Thoracic aorta endothelial cell (primary cell): ENCODE measurements at places on chromosomes 6 and 20. TPM values are rescaled to one million over a fixed set of nuclear protein-coding genes. Genes with fewer than 3 reads are reported as not detected.

The ALDH5A1 gene
- 0.40 and 0.72 TPM in 2 replicates for total RNA-seq

The EPPIN gene
- total RNA-seq, result not detected in 2 replicates

The C20orf144 gene
- total RNA-seq, result 0.07 and 0.13 TPM in 2 replicates

The WFDC5 gene
- not detected in 2 replicates for total RNA-seq

The CDH26 gene
- 0.07 TPM in 1 of 2 replicates, not detected in the other for total RNA-seq

The MATN4 gene
- total RNA-seq, result not detected in 2 replicates

The FOXQ1 gene
- under 0.01 TPM in 1 of 2 replicates, not detected in the other for total RNA-seq

The RUNX2 gene
- total RNA-seq, result not detected in 2 replicates

The GPR6 gene
- total RNA-seq, result not detected in 2 replicates

The MYT1 gene
- total RNA-seq, result not detected in 2 replicates

The WFDC2 gene
- not detected in 2 replicates for total RNA-seq

The IL17A gene
- not detected in 2 replicates for total RNA-seq

The CGA gene
- total RNA-seq, result not detected in 2 replicates

The MUC22 gene
- not detected in 2 replicates for total RNA-seq

The NRSN1 gene
- not detected in 2 replicates for total RNA-seq

The GINS1 gene
- 27.7 and 33.9 TPM in 2 replicates for total RNA-seq

The EFCAB8 gene
- 0.43 TPM in 1 of 2 replicates, not detected in the other for total RNA-seq

The ERVFRD-1 gene
- not detected in 2 replicates for total RNA-seq

The KIF25 gene
- not detected in 2 replicates for total RNA-seq

The SRMS gene
- not detected in 2 replicates for total RNA-seq

The COL9A3 gene
- 0.27 and 0.29 TPM in 2 replicates for total RNA-seq

The STMND1 gene
- not detected in 2 replicates for total RNA-seq

The SYCP2 gene
- total RNA-seq, result 0.50 and 0.80 TPM in 2 replicates

The BHLHE23 gene
- total RNA-seq, result not detected in 2 replicates

The SLC52A3 gene
- total RNA-seq, result 0.07 TPM in 1 of 2 replicates, not detected in the other

The RRAGD gene
- 0.27 and 1.1 TPM in 2 replicates for total RNA-seq

The PRND gene
- total RNA-seq, result 1.2 and 2.3 TPM in 2 replicates

The VWA7 gene
- total RNA-seq, result 0.27 and 0.29 TPM in 2 replicates

The ANKRD66 gene
- not detected in 2 replicates for total RNA-seq

The LRP11 gene
- total RNA-seq, result 20.6 and 24.7 TPM in 2 replicates

The TMEM200A gene
- 2.6 TPM in 1 of 2 replicates, not detected in the other for total RNA-seq

The PRSS35 gene
- 0.07 and 0.27 TPM in 2 replicates for total RNA-seq

The SLC16A10 gene
- total RNA-seq, result under 0.01 TPM in 1 of 2 replicates, not detected in the other

The PHACTR3 gene
- total RNA-seq, result not detected in 2 replicates

The OOEP gene
- not detected in 2 replicates for total RNA-seq
